ENCODE measurements at places on chromosomes 1 and 21.
A peak's percentile ranks its signal among the peaks of the same experiment; 100 is the strongest.

DNA sequence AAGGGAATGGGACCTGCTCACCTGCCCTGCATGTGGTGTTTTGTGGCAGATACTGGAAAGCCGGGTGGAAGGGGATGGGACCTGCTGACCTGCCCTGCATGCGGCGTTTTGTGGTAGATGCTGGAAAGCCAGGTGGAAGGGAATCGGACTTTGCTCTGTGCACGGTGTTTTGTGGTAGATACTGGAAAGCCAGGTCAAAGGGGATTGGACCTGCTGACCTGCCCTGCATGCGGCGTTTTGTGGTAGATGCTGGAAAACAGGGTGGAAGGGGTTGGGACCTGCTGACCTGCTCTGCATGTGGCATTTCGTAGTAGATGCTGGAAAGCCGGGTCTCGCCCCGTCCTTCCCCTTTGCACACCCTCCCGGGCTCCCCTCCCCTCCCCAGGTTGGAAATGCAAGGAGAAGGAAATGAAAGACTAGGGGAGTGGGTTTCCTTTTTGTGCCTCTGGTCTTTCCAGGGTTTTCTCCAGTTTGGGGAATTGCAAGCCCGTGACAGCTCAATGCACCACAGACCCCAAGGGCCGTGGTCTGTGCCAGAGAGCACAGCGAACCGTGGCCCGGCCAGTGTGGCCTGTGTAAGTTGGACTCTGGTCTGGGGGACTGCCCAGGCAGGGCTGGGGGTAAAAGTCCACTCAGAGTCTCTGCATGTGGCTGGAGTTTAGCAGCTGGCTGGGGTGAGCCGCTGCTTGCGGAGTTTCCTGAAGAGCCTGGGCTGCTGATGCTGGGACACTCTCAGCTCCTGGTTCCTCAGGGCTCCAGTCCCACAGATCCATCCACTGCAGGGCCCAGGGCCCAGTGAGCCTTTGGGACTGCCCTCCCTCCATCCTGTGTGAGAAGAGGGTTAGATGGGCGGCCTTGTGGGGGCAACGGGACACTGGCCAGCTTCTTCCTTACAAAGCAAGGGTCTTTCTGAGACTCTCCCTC is 105.5 kb downstream of the CRYAA start:
- DNase-seq: no peak

DNA sequence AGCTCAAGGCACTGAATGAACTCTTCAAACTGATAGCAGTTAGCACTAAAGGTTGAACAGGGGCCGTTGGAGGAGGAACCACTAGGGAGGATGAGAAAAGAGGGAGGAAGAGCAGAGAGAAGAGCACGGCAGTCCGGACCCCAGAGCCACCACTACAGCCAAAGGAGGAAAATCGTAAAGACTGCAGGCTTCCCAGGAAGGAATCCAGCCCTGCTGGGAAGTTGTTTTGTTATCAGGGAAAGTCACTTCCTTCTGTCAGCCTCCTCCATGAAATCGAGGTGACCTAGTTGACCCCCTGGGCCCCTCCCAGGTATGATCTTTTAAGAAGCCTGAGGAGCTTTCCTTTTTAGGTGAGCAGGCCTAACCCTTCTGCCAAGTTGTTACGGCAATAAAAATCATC is 88.2 kb downstream of the PBX1 start:
- no peak for DNase-seq

- DNase-seq: no peak
These were observed 233.5 kb downstream of the PLPP3 start for GRCh38 chr1:56345831-56346230.

DNA sequence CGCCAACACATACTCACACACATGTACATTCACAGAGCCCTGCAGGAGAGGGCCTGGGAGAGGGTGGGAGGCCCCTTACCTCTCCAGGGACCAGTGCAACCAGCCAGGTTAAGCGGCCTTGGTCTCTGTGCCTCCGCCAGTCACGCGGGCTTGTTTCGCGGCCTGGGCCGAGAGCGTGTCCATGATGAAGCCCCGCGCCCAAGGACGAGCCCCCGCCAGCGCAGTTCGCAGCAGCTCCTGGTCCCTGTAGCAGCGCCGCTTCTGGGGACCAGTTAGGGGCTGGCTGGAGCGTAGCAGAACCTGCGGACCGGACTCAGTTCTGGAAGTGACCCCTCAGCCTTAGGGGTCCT is 7.3 kb upstream of the FAM167B start:
- DNase-seq: no peak

- no peak for DNase-seq
These were observed 67.1 kb downstream of the ADARB1 start for GRCh38 chr21:45141507-45141906.

DNA sequence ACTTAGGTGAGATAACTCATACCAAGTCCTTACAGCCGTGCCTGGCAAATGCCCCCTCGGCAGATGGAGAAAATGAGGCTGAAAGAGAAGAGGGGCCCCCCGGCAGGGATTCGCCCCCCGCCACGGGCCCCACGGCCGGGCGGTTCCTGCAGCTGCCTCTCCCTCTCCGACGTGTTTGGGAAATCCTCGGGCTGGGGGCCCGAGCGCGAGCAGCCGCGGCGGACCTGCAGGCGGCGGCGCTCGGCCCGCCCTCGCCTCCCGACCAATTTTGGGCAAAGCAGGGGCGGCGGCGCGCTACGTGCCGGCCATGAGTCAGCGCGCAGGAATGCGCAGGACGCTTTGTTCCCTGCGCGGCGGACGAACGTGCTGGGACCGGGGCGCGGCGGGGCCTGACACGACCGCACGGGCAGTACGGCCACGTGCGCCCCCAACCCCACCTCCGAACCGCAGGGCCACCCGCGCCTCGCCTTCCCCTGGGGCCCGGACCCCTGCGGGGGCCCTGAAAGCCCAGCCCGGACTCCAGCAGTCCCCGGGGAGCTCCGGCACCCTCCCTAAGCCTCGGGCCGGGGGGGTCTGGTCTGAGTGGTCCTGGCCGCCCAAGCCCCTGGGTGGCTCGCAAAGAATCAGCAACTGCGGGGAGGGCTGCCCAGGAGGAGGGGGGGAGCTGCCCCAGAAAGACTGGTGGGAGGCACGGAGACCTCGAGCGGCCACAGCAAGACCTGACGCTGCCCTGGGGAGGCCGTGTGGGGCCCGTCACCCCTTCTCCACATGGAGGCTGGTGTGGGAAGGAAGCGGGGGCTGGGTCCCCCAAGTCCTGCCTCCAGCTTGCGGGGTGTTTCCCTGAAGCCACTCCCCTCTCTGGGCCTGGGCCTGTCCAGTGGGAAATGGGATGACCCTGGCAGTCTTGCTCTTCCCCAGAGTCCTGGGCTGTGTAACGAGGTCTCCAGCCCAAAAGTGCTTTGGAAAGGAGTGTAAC is 11.9 kb upstream of the EDN2 start:
- peak; percentile 41 for DNase-seq

- DNase-seq: no peak
These were observed 449.9 kb downstream of the MATN1 start for GRCh38 chr1:30273456-30273855.

DNA sequence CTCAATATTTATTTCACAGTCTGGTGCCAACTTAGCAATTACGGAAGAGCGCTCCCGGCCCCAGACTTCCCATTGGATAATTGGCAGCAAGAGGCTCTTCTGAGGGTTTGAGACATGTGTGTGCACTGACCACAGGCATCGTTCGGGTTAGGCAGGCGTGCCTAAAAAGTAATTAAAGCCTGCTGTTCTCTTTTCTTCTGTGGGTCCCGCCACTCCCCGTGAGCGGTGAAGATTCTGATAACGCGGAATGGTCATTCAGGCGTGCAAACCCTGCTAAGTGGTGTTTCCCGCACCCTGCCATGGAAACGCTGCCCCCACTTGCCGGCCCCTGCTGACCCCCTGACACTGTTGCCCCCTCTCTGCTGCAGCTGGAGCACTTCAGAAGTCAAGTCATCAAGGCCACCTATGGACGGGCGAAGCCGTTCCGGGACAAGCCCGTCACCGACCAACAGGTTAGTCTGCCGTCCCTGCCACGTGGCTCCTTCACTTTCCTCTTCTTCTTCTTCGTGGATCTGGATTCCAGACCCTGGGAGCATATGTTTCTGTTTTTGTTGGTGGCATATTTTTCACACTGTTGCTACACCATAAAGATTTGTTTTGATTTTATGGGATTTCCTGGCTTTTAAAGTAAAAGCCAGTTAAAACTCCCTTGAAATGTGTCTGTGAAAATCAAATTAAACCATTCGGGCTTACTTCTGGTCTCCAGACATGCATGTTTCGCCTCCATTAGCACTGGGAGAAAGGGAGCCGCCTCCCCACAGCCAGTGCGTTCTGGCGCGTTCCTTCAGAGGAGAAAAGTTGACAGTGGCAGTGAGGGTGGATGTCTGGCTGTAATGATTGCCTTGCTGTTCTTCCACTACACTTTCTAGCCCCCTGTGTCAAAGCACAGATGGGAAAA is 79.9 kb downstream of the FHAD1 start:
- DNase-seq: no peak

GRCh38 chr21:42862774-42863503 is 16.4 kb downstream of the WDR4 start:
- DNase-seq: no peak

GRCh38 chr1:173112129-173112528 is 61.4 kb upstream of the TNFSF18 start:
- no peak for DNase-seq

- no peak for DNase-seq
These were observed 32.1 kb downstream of the TMEM51 start for GRCh38 chr1:15185617-15186016.

DNA sequence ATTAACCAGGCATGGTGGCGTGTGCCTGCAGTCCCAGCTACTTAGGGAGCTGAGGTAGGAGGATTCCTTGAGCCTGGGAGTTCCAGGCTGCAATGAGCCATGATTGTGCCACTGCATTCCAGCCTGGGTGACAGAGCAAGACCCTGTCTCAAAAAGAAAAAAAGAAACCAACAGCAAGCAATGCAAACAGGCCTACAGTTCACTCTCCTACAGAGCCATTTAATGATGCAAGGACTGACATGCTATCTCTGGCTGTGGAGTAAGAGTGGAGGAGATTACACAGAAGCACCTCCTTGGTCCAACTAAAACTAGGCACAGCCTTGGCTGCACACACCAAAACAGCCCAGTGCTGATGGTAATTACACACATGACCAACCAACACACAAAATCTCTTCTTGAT is 127.5 kb upstream of the SOD1 start:
- no peak for DNase-seq

DNA sequence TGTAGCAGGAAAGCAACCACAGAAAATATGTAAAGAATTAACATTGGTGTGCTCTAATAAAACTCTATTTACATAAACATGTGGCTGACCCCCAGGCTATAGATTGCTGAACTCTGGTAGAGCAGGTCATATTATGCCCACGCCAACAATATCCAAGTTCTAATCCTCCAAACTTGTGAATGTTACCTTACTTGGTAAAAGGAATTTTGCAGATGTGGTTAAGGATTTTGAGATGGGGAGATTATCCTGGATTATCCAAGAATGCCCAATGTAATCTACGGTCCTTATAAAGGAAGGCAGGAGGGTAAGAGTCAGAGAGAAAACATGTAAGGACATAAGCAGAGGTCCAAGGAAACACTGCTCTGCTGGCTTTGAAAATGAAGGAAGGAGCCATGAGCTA is 201.0 kb downstream of the USH2A start:
- DNase-seq: no peak

- DNase-seq: no peak
These were observed 16.6 kb upstream of the S1PR1 start for GRCh38 chr1:101219924-101220870.

GRCh38 chr1:171032822-171033702 is 57.6 kb upstream of the FMO3 start:
- DNase-seq: no peak

GRCh38 chr1:8342325-8342724 is 24.4 kb downstream of the SLC45A1 start:
- DNase-seq: no peak

DNA sequence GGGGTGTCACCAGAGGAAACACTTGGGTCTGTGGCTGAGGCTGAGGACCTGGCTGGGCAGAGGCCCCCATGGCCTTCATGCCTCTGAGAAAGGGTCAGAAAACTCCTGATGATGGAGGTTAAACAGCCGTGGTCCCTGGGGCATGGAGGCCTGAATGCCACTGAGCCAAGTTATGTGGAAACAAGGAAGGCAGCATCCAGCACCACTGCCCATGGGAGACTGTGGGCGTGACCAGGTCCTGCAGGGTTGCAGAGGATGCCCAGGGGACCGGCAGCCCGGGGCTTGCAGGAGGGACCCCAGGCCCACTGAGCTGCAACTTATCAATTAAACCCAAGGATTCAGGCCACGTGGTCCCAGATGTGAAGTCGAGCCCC is 18.9 kb upstream of the COL6A2 start:
- no peak for DNase-seq

DNA sequence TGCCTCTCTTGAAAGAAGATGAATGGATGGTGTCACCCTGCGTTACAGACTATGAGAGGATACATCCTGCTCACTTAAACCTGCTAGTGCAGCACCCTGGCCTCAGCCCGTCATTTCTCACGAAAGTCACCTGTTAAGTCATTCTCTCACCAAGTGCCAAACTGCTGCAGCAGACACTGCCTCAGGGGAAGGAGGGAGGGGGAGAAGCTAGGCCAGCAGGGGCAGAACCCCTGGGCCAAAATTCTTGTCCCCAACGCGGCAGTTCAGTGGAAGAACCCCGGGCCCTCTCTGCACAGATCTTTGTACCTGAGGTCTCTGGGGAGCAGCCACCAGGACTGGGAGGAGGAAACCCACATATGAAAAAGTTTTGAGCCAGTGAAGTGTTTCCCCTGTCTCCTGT is 37.6 kb downstream of the SYT6 start:
- no peak for DNase-seq

DNA sequence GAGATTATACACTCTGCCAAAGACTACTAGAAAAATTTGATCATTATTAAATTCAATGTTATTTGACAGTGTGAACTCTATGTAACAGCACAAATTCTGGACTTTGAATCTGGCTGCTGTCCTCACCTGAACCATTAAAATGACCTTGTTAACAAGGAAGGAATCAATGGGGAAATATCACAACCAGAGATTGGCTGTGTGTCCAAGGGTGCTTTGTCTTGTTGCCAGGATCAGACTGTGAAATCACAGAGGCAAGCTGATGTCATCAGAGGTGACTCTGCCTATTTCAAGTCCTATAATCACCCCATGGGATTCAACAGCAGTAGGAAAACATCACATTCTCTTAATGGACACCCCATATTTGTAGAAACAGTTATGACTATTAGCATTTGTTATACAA is 46.8 kb downstream of the ADAMTS5 start:
- DNase-seq: no peak

- DNase-seq: no peak
These were observed 144.9 kb upstream of the POU3F1 start for GRCh38 chr1:38191461-38191860.

- no peak for DNase-seq
These were observed 16.3 kb upstream of the IFNLR1 start for GRCh38 chr1:24203404-24203803.

- DNase-seq: no peak
These were observed 14.9 kb downstream of the SLC26A9 start for GRCh38 chr1:205928317-205928716.
